ENCODE measurements at places on chromosomes 3 and 15.

GRCh38 chr15:48121849-48122248 is 1.1 kb downstream of the SLC24A5 start:
- DNase-seq: no peak

- DNase-seq: no peak
Observed at GRCh38 chr3:71695000-71695482, 30.2 kb downstream of the EIF4E3 start.

DNA sequence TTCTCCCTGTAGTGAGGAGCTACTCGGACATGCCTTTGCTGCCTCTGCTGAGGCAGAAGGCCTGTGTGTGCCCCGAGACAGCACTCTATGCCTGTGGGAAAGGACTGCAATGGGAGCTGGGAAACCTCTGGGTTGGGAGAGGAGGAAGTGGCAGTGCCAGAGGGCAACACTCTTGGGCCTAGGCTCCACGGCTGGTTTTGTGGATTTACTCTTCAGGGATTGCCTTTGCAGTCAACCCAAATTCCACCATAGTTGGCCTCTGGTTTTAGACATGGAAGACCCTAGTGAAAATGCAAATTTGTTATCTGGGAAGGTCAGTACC is 46.8 kb downstream of the ITGA11 start:
- DNase-seq: peak; percentile 51

DNA sequence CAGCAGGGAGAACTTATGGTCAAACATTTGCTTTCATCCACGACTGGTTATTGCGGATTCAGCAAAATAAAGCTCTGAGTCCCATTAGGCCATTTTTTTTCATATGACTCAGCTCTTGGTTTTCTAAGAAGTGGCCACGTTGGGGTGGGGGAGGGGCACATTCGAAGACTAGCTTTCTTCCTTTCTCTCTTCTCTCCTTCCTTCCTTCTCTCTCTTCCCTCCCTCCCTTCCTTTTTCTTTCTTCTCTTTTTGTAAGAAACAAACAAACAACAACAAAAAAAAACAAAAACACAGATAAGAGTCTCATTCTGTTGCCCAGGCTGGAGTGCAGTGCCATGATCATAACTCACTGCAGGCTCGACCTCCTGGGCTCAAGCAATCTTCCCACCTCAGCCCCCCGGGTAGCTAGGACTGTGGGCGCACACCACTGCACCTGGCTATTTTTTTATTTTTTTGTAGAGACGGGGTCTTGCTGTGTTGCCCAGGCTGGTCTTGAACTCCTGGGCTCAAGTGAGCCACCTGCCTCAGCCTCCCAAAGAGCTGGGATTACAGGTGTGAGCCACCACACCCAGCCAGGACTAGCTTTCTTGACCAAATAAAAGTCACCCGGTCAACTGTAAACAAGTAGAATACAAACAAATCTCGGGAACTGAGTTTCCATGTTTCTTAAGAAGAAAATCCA is 41.6 kb downstream of the ABCC5 start:
- no peak for DNase-seq

DNA sequence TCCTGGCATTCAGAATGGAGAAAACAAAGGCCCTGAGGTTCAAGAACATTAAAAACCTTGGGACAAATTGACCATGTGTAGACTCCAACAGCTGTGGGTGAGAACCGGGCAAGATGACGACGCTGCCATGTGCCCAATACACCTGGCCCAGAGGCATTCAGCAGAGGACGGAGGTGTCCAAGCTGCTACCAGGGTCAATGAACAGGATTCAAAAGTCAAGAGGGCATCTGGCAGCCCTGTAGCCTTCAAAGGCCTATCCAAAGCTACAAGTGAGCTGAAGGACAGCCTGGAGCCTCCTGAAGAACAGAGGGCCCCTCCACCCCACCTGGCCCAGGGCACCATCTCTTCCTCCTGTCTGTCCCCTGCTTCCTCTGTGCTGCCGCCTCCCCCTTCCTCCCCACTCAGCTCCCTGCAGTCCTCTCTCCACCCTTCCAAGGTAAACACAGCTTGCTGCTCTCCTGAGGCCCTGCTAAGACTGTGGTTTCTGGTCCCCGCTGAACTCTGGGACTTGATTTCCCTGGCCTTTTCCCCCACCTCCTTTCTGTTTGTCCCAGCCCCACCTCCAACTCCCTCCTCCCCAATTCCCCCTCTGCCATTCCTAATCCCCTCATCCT is 57.5 kb downstream of the HMCES start:
- no peak for DNase-seq

GRCh38 chr15:79878078-79878705 is 18.6 kb downstream of the MTHFS start:
- no peak for DNase-seq

- DNase-seq: no peak
Observed at GRCh38 chr15:60137711-60138396, 133.7 kb downstream of the FOXB1 start.

- no peak for DNase-seq
Observed at GRCh38 chr15:56679225-56679624, 54.1 kb downstream of the ZNF280D start.

DNA sequence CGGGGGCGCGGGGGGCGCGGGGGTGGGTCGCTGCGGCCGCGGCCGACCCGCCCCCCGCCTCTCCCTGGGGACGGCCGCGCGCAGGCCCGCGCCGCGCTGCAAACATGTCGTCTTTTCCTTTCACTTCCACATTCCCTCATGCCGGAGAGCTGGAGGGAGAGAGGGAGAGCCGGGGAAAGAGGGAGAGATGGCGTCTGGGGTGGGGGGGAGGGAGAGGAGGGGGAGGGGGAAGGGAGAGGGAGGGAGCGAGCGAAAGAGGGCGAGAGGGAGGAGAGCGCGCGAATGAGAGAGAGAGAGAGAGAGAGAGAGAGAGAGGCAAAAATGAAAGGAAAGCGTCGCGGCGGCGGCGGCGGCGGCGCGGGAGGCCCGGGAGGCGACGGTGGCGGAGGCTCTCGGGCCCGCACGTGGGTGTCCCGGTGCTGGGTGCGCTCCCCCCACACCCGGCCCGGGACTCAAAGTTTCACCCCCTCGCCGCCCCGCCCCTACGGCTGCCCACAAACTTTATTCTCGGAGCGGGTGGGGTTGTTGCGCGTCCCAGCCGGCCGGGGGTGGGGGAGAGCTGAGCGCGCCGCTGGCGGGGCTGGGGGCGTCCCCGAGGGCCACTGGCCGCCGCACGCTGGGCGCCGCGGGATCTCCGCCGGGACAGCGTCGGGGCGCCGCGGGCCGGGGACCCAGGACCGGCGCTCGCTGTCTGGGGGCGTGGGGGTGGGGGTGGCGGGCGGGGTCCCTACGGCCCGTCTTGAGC is 731 bp downstream of the ZNF710 start:
- DNase-seq: peak; percentile 88

DNA sequence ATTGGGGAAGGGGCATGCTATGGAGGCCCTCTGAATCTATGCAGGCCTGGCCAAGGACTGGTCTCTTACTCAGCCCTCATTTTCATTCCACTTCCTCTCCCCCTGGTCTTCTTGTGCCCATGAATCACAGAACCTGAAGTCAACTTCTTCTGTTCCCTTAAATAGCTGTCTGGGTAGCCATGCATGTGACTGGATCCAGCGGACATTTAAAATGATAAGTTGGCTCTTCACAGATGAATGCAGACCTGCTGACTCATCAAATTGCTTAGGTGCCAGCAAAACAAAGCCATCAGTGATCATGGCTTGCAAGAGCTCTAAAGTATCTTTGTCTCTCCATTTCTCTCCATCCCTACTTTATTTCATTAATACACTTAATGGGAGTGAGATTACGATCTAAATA is 90.1 kb upstream of the CADPS start:
- no peak for DNase-seq

DNA sequence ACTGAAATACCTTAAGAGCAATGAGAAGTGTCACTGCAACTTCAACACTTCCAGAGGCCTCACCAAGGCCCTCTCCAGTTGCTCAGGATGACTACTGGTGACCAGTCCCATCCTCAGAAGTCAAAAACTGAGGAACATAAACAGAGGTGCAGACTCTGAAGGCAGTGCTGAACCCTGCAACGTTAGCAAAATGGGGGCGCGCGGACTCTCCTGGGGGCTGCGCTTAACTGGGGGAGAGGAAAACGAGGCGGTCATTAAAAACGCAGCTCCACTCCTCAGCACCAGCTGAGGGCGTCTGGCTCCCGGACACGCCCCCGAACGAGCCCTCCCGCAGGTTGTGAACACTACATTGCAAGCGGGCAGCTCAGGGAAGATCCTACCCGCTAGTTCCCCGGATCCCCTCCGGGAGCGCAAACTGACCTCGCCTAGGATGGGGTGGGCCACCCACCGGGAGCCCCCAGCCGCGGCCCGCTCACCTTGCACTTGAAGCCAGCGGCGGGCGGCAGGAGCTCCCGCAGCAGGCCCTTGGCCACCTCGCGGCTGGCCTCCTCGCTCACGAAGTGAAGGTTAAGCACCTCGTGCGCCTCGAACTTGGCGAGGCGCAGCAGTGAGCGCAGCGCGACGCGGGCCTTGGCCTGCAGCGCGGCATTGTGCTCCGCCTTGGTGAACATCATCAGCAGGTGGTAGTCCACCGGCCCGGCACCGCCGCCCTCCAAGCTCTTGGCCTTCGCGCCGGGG is 711 bp downstream of the XXYLT1 start:
- peak; percentile 78 for DNase-seq

GRCh38 chr3:172249039-172249438 is 199.2 kb downstream of the GHSR start:
- DNase-seq: no peak

GRCh38 chr15:64180235-64180824 is 17.5 kb upstream of the PPIB start:
- DNase-seq: no peak

- no peak for DNase-seq
Observed at GRCh38 chr15:39181056-39181747, 399.7 kb upstream of the THBS1 start.

- no peak for DNase-seq
Observed at GRCh38 chr3:23489300-23490158, 286.4 kb downstream of the UBE2E2 start.

- no peak for DNase-seq
Observed at GRCh38 chr15:53843869-53844569, 84.6 kb upstream of the WDR72 start.

- no peak for DNase-seq
Observed at GRCh38 chr3:16704941-16705340, 99.7 kb upstream of the DAZL start.
